ENCODE measurements at places on chromosomes 2 and 18. TPM values are rescaled to one million over a fixed set of nuclear protein-coding genes. Genes with fewer than 3 reads are reported as not detected.
A peak's percentile ranks its signal among the peaks of the same experiment; 100 is the strongest.

SIX2 gene
- 1.4 TPM for total RNA-seq

GRCh38 chr2:33406622-33407021 is 69.8 kb upstream of the RASGRP3 start:
- no peak for DNase-seq

MGAT4A gene
- not detected for total RNA-seq

SLC23A3 gene
- total RNA-seq: not detected

CPO gene
- total RNA-seq: not detected

IMP4 gene
- total RNA-seq: 118 TPM

- DNase-seq: no peak
These were observed 53.1 kb upstream of the ZEB2 start for GRCh38 chr2:144572977-144573376.

DNA sequence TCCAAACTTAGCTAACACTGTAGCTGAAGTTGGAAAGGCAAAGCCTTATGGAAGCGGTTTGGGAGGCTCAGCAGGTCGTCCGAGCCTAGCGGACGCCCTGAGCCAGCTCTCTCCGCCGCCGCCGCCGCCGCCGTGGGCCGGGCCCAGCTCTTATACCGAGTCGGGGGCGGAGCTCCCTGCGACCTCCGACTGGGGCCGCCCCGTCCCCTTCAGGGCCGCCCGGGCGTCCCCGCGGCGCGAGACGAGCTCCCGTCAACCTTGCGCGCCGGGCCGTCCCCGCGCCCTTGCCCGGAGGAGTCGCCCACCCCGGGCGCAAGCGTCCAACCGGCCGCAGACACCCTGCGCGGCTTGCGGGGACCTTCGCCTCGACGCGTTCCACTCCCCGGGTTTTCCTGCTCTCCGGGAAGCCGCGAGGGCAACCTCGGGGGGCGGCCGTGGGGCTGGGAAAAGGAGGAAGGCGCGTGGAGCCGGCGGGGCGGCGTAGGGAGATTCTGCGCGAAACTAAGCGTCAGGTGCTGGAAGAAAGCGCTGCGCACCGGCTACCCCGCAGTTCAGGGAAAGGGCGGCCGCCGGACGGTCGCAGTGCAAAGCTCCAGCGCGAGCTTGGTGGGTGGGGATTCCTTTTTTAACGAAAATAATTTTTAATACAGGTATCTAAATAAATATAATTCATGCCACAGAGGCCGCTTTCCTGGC is at the start of gene SLC40A1:
SLC40A1 (minus strand) TSS at position 129 of the 696 bp plus-strand sequence. CDS start 326 bp downstream, outside the sequence.
- peak; percentile 29 for DNase-seq

PRKAG3 gene
- total RNA-seq: not detected

Data from RPMI7951 (cell line).